H9 (cell line): ENCODE measurements at places on chromosomes 5 and 9.

DNA sequence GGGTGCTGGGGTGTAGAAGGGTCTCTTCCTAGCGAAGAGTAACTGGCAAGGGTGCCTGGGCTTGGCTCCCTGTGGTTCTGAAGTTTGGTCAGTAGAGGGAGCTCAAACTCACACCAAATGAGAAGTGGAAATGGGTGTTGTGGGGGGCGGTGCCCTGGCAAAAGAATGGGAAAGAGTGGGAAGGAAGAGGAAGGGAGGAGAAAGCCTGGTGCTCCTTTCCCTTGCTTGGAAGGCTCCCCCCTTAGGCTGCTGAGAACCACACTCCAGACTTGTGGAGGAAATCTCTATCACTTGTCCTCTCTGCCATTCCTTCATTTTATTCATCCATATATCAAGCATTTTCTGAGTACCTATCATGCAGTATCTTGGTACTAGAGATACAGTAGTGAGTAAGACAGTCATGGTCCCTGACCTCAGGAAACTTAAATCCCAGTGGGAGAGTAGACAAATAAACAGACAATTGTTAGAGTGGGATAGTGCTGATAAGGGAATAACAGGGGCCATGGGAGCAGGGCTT is 13.0 kb downstream of the SLC4A9 start:
- peak; percentile 90 for DNase-seq

GRCh38 chr5:159478950-159479349 is 148.7 kb upstream of the IL12B start:
- no peak for DNase-seq

GRCh38 chr5:155015239-155015638 is 1.7 kb downstream of the KIF4B start:
- no peak for DNase-seq

DNA sequence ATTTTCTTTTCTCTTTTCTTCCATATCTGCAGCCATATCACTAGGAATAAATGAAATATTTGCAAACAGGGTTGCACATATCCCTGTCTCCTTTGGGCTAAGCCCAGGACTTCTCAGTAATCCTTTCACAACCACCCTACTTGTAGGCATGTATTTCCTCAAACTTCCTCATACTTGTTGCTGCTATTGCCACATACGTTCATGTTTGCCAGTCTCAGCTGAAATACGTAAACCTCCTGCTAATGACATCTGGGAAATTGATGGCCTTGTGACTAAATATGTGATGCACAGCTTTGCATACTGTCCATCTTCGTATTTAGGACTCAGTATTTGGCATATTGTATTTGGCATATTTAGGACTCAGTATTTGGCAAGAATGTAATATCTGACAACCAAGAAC is 224.6 kb downstream of the PLK2 start:
- no peak for DNase-seq

DNA sequence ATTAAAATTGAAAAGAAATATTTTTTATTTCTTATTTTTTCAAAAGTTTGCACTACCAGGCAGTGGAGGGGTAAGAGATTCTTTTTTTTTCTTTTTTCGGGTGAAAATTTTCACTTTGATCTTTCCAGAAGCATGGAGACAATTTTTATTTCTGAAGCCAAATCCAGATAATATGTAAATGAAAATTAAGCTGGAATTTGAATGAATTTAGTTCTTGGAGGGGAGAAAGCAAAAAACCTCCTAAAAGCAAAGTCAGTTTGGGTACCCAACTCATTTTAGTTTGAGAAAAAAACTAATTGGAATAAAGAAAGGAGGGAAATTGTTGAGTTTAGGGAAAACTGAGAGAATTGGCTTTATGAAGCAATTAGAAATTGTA is 872 bp downstream of the ZNF618 start:
- no peak for DNase-seq

DNA sequence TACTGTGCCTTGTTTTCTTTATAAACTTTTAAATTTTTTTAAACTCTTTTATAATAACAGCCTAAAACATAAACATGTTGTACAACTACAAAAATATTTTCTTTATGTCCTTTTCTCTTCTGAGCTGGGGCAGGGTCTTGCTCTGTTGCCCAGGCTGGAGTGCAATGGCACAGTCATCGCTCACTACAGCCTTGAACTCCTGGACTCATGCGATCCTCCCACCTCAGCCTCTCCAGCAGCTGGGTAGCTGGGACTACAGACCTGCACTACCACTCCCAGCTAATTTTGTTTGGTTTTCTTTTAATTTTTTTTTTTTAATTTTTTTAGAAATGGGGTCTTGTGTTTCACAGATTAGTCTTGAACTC is 31.5 kb downstream of the TTC1 start:
- no peak for DNase-seq

- DNase-seq: no peak
Measured at GRCh38 chr5:174531782-174532191, 192.6 kb upstream of the MSX2 start.

- DNase-seq: no peak
Measured at GRCh38 chr9:14348123-14348372, 34.1 kb upstream of the NFIB start.

- DNase-seq: no peak
Measured at GRCh38 chr9:124284940-124285441, 27.2 kb downstream of the NEK6 start.

GRCh38 chr5:151740958-151741373 is 17.5 kb downstream of the ATOX1 start:
- DNase-seq: no peak

DNA sequence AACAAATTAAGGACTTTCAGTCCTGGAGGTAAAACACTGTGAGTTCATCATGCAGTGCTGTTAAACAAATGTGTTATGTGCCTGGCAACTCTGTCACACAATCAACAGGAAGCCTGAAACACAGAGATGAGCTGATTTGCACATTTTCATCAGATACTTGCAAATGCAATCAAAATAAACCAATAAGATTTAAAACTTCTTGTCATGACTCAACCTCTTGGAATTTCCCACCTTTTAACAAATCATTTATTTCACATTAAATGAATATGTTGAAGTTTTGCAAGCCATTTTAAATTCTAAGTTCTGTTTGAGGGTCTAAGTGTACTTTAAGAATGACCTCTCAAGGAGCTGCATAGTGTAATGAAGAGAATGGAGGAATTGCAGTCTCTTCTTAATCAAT is 64.4 kb downstream of the ANXA1 start:
- no peak for DNase-seq

- DNase-seq: no peak
Measured at GRCh38 chr9:126058591-126058990, 268.0 kb upstream of the MVB12B start.

GRCh38 chr5:10153394-10153793 is 96.3 kb downstream of the ATPSCKMT start:
- DNase-seq: no peak

DNA sequence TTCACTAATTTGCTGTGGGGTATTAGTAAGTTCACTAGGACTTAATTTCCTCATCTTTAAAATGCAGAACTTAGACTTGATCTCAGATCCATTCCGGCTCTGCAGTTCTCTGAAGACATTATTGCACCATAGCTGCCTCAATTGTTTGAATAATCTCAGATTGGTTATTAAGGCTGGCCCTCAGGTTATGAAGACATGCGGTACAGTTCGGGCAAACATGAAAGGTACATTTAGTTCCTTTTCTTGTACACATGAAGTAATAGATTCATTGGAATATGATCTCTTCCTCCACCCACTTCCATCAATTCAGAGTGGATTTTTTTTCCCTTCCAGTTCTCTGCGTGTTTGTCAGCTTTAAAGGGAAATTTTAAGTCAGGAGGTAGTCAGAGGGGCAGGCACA is 28.0 kb downstream of the ATP6V0E1 start:
- no peak for DNase-seq

DNA sequence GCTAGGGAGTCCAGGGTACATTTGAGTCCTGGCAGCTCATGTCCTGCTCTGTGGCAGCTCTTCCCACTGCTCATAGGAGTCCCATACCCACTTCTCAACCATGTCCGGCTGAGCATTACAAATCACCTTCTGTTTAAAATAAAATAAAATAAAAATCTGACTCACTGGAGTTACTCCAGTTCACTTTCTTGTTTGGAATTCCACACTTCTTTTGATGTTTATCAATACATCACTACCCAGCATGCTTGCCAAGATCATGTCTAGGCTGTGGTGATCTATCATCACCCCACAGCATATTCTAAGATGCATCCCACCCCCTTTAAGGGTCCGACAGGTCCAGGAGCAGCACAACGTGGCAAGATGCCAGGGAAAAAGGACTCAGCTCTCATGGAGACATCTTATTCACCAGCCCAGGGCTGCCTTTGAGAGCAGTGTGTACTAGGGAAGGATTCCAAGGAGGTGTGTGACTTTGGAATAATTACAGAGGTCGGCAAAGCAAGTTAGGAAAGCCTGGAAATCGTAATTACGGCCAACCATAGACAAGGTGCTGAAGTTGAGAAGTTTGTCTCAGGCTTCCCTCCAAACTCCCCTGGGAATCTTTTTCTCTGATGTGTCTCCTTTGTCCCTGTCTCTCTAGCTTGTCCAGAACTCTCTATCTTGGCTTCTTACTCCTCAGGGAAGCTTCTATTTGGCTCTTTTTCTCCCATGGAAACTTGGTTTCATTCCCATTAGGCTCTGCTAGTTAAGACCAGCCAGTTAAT is 111.4 kb upstream of the SLC1A3 start:
- DNase-seq: no peak

- no peak for DNase-seq
Measured at GRCh38 chr9:101311758-101312420, 72.9 kb downstream of the BAAT start.

GRCh38 chr5:113170707-113171106 is 194.1 kb downstream of the DCP2 start:
- DNase-seq: no peak

DNA sequence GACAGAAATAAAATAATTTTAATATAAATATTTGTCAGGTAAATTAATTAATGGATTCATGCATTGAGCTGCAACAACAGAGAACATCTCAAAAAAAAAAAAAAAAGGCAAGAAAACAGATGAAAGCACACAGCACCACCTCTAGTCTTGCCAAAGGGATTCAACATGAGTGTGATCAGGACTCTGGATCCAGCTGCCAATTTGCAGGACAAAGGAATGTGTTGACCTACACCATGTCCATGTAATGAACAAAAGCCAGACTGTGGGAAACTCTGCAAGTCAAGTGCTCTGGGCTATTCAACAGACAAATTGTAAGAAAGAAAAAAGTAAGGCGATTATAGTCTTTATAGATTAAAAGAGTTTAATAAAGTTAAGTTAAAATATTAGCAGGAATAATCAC is 769.3 kb downstream of the TLR4 start:
- DNase-seq: peak; percentile 40
